EH (cell line): ENCODE measurements at places on chromosomes 11 and 22.

GRCh38 chr11:64954201-64954600 is 17.7 kb downstream of the MAJIN start:
- DNase-seq: no peak

DNA sequence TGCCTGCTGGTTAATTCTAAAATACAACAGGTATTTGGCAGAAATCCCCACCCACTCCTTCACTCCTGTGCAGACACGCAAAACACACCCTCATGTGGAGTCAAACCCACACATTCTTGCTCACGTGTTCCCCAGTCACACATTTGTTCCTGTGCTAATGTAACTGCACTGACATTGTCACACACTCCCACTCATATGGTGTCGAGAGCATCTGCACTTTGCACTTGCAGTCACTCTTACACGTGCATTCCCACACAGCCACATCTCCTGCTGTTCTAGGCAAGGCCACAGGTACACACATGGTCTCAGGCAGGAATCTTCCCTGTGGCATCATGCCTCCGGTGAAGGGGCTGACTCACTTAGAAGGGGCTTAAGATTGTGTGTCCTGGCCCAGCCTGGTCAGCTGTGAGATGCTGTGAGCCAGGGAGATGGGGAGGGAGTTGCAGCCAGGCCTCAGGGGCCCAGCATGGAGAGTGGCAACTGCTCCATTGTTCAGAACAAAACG is 395.0 kb downstream of the TENM4 start:
- peak; percentile 42 for DNase-seq

- no peak for DNase-seq
These were observed 42.3 kb downstream of the PLAAT5 start for GRCh38 chr11:63448646-63449045.

GRCh38 chr11:117828611-117829368 is 4.2 kb upstream of the FXYD2 start:
- peak; percentile 32 for DNase-seq

DNA sequence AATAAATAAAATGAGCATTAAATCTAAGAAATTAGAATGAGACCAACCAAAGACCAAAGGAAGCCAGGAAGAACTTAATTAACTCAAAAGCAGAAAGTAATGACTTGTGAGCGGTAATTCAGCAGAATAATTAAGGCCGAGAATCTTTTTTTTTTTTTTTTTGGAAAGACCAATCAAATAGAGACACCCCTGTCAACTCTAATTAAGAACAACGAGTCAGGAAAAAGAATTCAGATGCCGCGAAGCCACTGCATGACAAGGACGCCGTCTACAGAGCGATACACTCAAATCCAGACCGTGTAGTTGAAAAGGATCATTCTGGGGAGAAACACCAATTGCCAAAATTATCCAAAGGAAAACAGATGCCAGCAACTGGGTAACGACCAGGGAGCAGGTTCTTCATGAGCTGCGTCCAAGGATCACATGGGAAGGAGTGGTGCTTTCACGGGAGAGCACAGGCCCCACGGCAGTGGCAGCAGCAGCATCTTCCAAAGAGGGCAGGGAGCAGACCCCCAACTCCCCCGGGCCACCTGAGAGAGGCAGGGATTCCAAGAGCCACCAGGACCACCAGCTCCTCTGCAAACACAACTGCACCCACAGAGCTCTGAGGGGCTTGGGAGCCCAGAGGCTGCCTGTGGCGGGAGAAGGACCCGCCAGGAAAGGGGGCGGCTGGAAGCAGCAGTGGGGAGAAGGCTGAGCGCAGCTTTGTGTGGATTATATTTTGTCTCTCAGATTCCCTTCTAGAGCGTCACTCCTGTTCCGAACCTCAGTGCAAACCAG is 469.8 kb downstream of the BRD1 start:
- no peak for DNase-seq

- no peak for DNase-seq
These were observed 13.4 kb downstream of the EPS8L2 start for GRCh38 chr11:719214-720016.

DNA sequence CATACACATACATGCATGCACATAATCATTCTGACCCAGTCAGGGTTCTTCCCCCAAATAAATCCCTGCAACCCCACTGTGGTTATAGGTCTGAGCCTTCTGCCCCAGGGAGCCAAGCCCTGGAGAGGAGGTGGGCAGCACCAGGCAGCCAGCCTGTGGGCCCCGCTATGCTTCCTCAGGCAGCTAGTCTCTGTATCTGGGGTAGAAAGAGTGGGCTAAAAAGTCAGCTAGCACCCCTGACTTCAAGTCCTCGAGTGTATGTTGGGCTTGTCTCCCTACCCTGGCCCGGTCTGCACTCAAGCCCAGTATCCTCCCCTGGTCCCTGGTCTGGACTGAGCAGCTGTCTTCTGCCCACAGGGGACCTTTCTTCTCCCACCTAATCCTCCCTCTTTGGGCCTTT is 28.0 kb downstream of the KCNQ1OT1 start:
- no peak for DNase-seq

DNA sequence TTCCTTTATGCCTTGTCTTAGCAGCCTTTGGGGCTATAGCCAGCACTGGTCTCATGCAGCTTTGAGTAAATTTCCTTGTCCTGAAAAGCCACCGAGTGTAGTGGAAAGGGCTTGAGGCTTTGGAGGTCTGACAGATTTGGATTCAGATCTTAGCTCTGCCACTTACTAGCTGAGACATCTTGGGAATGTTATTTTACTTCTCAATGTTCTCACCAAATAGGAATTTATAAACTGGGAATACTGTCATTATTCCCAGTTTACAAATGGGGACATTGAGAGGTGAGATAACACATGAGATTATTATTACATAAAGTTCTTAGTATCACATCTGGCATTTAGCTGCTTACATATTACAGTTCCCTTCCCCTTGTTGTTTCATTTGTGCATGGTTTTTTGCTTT is 95.5 kb downstream of the COMMD9 start:
- DNase-seq: peak; percentile 54

DNA sequence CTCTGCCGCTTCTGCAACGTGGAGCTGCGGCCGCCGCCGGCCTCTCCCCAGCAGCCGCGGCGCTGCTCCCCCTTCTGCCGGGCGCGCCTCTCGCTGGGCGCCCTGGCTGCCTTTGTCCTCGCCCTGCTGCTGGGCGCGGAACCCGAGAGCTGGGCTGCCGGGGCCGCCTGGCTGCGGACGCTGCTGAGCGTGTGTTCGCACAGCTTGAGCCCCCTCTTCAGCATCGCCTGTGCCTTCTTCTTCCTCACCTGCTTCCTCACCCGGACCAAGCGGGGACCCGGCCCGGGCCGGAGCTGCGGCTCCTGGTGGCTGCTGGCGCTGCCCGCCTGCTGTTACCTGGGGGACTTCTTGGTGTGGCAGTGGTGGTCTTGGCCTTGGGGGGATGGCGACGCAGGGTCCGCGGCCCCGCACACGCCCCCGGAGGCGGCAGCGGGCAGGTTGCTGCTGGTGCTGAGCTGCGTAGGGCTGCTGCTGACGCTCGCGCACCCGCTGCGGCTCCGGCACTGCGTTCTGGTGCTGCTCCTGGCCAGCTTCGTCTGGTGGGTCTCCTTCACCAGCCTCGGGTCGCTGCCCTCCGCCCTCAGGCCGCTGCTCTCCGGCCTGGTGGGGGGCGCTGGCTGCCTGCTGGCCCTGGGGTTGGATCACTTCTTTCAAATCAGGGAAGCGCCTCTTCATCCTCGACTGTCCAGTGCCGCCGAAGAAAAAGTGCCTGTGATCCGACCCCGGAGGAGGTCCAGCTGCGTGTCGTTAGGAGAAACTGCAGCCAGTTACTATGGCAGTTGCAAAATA is 816 bp downstream of the PDE3B start:
- DNase-seq: peak; percentile 30

DNA sequence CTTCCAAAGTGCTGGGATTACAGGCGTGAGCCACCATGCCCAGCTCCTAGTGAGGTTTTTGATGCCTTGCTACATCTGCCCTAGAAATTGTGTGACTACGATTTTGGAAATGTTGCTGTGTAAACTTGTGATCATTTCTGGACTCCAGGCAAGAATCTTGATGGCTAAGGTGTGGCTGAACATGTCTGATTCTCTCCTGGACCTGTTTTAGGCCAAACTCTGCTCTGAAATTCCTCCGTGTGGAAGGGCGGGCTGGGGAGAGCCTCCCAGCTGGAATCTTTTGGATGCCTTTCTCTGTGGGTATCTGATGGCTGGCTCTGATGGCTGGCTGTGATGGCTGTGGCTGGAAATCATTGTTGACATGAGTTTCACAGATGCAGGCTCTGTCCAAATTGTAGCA is 8.2 kb downstream of the PNPLA3 start:
- DNase-seq: no peak

GRCh38 chr22:25564979-25565677 is 653 bp downstream of the GRK3 start:
- no peak for DNase-seq

- DNase-seq: no peak
These were observed 16.6 kb upstream of the RAB1B start for GRCh38 chr11:66251809-66252208.

DNA sequence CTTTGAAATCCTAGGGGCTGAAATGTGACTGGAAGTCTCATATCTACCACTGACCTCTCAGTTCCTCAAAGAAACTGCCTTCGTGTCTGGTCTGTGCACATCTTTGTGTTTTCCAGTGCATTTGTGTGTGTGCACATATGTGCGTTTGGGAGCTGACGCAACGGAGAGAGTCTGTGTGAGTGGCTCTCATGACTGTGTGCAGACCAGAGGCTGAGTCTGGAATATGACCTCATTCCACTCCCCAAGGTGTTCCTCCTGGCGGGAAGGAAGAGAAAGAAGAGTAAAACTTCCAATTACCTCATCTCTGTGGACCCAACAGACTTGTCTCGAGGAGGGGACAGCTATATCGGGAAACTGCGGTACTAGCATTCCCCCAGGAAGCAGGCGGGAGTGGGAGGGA is 16.5 kb downstream of the TUB start:
- DNase-seq: no peak

- DNase-seq: peak; percentile 61
These were observed 25.7 kb upstream of the GAL start for GRCh38 chr11:68658661-68659060.

- DNase-seq: no peak
These were observed 45.1 kb downstream of the TSPAN18 start for GRCh38 chr11:44771841-44772240.

GRCh38 chr22:31647066-31647465 is 14.9 kb downstream of the PISD start:
- no peak for DNase-seq

- DNase-seq: no peak
These were observed 123.6 kb upstream of the MTNR1B start for GRCh38 chr11:92845805-92846204.

- DNase-seq: peak; percentile 38
These were observed 56.5 kb upstream of the BLID start for GRCh38 chr11:122172352-122173073.

GRCh38 chr22:42269432-42270175 is 849 bp downstream of the TCF20 start:
- peak; percentile 34 for DNase-seq

GRCh38 chr11:14645015-14645912 is 1.7 kb downstream of the PDE3B start:
- peak; percentile 36 for DNase-seq

DNA sequence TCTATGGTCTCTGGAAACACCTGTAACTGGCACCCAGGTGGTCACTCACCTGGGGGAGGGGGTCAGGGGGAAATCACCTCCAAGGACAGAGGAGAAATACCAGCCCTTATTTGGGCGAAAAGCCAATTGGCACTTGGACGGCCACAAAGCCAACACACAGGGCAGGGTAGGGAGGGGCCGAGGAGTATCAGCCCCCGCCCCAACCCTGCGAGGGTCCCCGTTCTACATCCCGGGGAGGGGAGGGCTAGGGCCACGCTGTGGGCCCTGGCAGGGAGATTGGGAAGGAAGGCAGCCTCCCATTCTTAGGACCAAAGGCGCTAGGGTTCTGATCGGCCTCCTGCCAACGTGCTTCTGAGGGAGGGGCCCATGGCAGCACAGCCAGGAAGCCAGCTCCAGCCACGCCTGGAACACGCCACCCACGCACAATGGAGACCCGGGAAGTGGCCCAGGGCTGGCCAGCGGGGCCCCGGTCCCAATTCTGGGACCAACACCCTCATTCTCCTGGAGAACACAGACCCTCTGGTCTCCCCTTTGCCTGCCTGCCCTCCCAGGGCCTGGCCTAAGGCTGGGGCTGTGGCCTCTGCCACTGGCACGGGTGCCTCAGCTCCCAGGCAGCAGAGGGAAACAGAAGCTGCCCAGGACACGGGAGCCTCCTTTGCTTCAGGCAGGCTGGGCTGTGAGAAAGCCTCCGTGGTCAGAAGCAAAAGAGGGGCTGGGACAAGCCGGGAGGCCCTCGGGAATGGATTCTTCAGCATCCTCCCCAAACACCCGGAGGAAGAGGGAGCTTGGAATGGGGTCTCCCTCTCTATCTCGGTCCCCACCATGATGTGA is 7.4 kb downstream of the CBX6 start:
- DNase-seq: no peak

DNA sequence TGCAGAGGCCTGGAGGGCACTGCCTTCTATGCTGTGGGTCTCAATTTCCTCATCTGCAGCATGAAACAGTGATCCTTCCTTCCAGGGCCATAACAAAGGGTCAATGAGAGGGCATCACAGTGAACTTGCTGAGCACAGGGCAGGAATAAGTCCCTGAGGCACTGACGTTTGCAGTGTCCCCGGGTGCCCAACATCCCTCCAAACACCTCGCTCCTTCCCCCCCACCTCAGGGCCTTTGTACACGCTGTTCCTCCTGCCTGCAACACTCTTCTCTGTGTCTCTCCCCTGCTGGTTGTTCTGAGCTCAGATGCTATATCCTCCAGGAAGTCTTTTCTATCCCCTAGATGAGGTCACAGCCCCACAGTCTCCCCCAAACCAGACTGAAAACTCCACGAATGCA is 59.7 kb upstream of the TCF20 start:
- DNase-seq: no peak

- DNase-seq: no peak
These were observed 338.7 kb downstream of the BRD1 start for GRCh38 chr22:49488943-49489342.

GRCh38 chr11:45323601-45324249 is 37.6 kb upstream of the SYT13 start:
- DNase-seq: no peak

DNA sequence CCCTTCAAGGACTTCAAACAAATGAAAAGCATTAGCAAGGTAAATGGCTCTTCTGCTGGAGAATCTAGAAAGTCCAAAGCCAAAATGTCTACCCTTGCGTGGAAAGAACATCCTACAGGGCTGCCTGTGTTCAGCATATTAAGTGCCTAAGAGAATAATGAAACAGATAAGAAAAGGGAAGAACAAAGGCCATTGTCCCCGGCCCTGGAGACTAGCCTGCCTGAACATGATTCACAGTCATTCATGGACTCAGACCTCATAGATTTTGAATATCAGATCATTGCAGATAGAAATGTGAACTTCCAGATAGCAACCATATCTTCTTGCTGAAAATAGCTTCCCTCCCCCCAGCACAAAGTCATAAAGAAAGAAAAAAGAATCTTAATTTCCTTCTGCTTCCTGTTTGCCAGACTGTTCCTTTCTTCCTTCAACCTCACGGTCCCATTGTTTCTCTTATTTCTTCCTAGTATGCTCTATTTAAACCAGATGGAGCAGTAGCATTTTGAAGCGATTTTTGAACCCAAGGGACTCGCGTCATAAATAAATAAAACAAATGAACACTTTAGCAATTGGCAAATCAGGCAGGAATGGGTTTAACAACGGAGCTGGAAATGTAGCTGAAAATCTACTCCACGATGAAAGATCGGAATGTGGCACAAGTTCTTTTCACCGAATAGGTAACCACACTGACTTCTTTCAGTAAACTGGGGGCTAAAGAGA is 408.2 kb upstream of the CCDC90B start:
- DNase-seq: no peak
